ENCODE measurements at places on chromosomes 1 and 21.

GRCh38 chr1:48080331-48081255, 83.4 kb upstream of the TRABD2B start:
- DNase-seq = no peak

DNA sequence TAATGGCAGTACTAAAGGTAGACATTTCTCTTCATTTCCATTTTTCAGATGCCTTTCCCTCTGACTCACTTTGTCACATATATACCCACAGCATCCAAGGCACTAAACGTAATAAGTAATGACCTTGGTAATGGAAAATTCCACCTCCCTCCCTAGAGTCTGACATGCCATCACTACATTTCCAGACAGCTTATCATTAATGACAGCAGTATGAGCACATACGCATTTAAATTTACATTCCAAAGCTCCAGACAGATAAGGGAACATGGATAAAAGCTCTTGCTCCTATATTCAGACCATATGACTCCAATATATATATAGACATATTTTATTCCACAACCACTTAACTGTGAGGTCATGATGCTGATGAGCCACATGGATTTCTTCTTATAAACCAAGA, 191.7 kb upstream of the GORAB start:
- no peak for DNase-seq

GRCh38 chr1:86382878-86383277, 13.2 kb downstream of the ODF2L start:
- DNase-seq = peak; percentile 68

- no peak for DNase-seq
These were observed 36.4 kb downstream of the IGFN1 start for GRCh38 chr1:201226859-201227488.

GRCh38 chr21:45293220-45293725, 5.6 kb upstream of the POFUT2 start:
- no peak for DNase-seq

GRCh38 chr21:44682580-44683151, 703 bp upstream of the KRTAP12-1 start:
- no peak for DNase-seq

DNA sequence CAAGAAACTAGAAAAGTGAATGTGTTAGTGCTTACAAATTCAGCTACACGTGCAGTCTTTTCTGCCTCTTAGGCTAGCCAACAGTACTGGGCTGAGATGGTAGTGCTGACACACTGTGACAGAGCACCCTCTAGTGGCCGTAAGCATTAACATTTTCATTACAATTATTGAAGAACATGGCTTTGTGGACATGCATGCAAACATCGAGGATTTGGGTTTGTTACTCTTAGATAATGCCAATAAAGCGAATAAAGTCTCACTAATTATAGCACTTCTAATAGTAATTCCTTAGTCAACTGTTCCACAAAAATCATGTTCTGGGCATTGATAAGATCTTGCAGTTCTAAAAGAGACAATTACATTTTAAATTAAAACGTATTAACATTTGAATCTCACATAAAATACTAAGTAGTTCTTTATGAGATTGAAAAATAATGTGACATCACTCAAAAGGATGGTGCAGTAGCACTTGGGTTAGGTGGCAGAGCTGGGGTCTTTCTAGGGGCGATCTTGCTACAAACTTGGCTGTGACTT, 47.1 kb downstream of the MYSM1 start:
- DNase-seq = peak; percentile 86

- DNase-seq = no peak
These were observed 37.3 kb downstream of the RGL1 start for GRCh38 chr1:183841950-183842794.

GRCh38 chr1:56626546-56626945, 18.6 kb upstream of the PRKAA2 start:
- DNase-seq = no peak

GRCh38 chr1:2288311-2288710, 60.2 kb downstream of the SKI start:
- DNase-seq = no peak

GRCh38 chr1:165371588-165372225, 15.2 kb upstream of the LMX1A start:
- DNase-seq = no peak

DNA sequence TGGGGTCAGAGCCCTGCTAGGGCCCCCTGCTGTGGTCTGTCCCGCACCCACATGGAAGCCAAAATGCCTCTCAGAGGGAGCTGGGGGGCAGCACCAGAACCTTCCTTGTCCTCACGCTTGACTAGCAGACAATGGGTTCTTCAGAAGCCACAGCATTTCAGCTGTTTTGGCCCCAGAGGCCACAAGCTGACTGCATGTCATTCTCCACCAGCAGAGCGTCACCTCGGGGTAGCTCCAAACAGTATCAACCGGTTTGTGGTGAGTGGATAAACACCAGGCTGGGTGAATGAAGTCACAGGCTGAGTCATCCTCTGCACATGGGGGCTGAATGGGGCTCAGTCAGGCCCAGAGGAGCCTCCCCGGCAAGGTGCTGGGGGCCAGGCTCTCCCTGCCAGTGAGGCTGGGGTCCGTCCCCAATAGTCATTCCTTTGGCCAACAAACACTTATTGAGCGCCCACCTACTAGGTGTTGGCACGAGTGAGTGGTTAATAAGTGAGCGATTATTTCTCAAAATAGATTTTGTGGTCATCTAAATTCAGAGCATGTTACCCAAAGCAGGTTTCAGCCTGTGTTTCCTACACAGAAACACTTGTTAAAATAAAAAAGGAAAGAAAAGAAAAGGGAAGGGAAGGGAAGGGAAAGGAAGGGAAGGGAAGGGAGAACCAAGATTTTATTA, 9.1 kb downstream of the OLIG1 start:
- peak; percentile 77 for DNase-seq

- peak; percentile 70 for DNase-seq
These were observed 5.1 kb upstream of the CTSK start for GRCh38 chr1:150813028-150813707.

GRCh38 chr1:197024460-197024859, 42.6 kb downstream of the F13B start:
- peak; percentile 51 for DNase-seq

- DNase-seq = no peak
These were observed 742.0 kb downstream of the NCAM2 start for GRCh38 chr21:21740207-21740606.

- no peak for DNase-seq
These were observed 1.2 kb downstream of the RXFP4 start for GRCh38 chr1:155942578-155943141.

- no peak for DNase-seq
These were observed 9.9 kb upstream of the TMEM39B start for GRCh38 chr1:32062867-32063230.

- no peak for DNase-seq
These were observed 1.1 kb downstream of the KRTAP10-12 start for GRCh38 chr21:44697811-44698734.

DNA sequence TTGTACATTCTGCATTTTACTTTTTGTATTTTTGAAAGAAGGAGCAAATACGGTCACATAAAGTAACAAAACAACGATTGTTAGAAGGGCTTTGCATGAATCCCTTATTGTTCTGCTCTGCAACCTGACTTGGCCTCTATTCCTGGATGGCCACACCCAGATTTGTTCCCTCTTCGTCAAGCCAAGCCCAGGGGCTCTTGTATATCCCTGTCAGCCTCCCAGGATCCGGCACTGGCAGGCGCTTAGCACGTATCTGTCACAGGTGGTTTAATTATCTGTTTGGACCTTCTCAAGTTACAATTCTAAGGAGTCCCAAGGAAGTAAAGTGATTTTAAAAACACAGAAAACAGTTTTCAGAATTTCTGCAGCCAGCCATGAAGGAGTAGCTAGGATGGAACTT, 28.0 kb downstream of the CRYAA start:
- no peak for DNase-seq

GRCh38 chr1:51328279-51328678, 2.1 kb downstream of the TTC39A start:
- no peak for DNase-seq

DNA sequence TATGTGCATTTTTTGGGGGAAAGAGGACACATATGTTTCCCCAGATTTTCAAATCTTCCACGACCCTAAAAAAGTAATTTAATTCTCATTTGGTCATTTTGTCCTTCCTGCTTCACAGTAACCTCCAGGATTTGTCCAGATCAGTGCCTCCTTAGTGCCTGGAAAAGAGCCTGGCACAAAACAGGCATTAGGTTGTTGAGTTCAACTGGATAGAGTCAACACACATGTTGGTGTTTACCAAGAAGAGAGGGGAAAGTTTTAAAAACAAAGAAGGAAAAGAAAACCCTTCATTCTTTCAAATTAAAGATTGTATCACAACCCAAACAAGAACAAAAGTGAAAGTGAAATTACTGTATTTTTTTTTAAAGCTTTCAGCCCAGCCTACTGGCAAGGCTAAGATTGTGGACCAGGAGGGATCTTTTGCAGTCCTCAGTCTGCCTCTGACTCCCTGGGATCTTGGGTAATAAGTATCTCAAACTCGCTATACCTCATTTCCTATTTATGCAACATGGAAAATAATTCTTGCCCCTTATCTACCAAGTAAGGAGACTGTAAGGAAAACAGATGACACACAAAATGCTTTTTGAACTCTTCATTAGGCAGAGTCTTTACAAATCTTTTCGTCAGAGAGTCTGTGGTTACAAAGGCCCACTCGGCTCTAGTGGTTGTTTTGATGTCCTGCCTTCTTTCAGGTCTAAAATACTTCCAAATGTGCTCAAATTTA, 57.8 kb downstream of the ZNF281 start:
- peak; percentile 92 for DNase-seq

DNA sequence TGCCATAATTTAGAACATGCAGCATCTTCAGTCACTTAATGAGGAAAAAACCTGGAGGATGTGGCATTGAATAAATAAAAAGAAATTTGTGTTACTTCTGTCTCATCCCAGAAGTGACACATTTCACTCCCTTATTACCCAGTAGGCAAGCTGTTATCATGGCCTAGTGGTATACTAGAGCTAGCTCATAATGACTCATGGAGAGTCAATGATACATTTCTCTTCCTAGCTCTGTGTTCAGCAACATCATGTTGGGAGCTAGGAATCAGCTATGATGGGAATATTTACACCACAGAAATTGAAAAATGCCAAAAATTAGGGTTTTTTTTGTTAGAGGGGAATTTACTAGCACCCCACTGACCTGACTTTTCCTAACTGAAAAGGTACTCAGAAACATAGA, 182.7 kb downstream of the HMCN1 start:
- DNase-seq = no peak

DNA sequence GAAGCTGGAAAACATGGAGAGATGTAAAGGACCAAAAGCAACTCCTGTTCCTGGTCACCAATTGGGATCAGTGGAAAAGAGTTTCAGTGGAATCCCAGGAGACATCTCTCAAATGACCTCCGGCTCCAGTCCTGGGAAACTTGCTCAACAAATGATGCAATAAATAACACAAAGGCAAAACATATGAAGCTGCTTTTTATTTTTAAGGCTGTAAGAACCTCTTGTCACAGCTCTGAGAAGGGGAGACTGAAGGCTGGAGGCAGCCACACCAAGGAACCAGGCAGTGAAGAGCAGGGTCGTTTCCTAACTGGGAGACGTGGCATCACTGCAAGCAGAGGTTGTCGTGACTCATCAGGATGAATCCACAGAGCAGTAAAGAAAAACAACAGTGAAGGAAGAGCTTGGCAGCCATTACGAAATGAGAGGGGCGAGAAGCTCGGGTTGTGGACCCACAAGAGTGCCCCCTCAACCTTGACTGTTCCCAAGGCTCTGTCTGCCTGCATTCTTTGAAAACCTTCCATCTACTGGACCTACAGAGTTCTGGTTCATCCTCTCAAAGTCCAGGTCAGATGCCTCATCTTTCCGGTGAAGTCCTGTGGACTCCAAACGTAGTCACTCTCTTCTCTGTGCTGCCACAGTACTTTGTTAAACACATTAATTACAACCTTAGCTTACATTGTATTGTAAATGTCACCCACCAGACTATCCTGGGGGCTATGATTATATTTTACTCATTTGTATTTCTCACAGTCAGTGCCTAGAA, 32.1 kb downstream of the JAK1 start:
- DNase-seq = no peak

GRCh38 chr1:29473161-29473855, 237.0 kb downstream of the PTPRU start:
- peak; percentile 3 for DNase-seq

DNA sequence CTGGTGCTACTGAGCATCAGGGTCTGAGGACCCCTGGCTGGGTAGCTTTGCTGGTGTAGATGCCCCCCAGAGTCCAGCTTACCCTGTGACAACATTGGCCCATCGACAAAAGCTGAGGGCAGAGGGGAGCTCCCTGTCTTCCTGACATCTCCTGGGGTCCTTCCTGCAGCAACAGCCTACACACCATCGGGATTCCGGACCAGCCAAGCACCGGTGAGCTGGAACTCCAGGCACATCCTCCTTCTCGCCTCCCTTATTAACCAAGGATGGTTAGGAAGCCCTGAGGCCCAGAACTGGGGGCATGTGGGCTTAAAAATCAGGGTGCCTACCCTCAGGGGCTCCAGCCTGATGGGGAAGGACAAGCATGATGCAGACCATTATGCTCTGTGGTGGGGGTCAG, 658.0 kb downstream of the PTPRU start:
- no peak for DNase-seq

DNA sequence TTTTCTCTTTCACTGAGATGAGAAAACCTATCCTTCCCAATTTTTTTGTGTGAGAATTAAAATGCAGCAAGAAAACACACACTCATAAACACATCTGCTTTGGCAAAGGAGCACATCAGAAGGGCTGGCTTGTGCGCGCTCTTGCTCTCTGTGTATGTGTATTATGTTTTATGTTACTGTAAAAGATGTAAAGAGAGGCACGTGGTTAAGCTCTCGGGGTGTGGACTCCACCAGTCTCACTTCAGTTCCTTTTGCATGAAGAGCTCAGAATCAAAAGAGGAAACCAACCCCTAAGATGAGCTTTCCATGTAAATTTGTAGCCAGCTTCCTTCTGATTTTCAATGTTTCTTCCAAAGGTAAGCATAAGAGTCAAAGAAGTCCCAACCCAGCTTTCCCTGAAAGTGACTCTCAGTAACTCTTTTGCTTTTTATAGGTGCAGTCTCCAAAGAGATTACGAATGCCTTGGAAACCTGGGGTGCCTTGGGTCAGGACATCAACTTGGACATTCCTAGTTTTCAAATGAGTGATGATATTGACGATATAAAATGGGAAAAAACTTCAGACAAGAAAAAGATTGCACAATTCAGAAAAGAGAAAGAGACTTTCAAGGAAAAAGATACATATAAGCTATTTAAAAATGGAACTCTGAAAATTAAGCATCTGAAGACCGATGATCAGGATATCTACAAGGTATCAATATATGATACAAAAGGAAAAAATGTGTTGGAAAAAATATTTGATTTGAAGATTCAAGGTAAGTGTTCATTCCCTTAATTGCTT, at the start of gene CD2:
Gene CD2 (plus strand): TSS at position 233 of the 780 bp plus-strand sequence. CDS start 63 bp downstream, at position 296.
- no peak for DNase-seq

Data from OCI-M1 (cell line).